Purkinje cell (primary cell): ENCODE measurements at places on chromosomes 5 and 9. TPM values are rescaled to one million over a fixed set of nuclear protein-coding genes. Genes with fewer than 3 reads are reported as not detected.

The HMCN2 gene
- not detected in 2 replicates for polyA plus RNA-seq

The IL17B gene
- polyA plus RNA-seq = not detected in 2 replicates

The SLC34A1 gene
- polyA plus RNA-seq = not detected in 2 replicates

The GRAMD2B gene
- 1.8 and 7.2 TPM in 2 replicates for polyA plus RNA-seq

The RGS14 gene
- 0.63 and 2.1 TPM in 2 replicates for polyA plus RNA-seq

The OR1L1 gene
- polyA plus RNA-seq = not detected in 2 replicates

The MAMDC2 gene
- polyA plus RNA-seq = 1.6 and 3.9 TPM in 2 replicates

The F2RL1 gene
- not detected in 2 replicates for polyA plus RNA-seq

The VCAN gene
- 16.2 and 21.5 TPM in 2 replicates for polyA plus RNA-seq

The PCDHGA2 gene
- 1.9 TPM in 1 of 2 replicates, not detected in the other for polyA plus RNA-seq

The GPR151 gene
- polyA plus RNA-seq = not detected in 2 replicates

The ANAPC2 gene
- 0.71 TPM in 1 of 2 replicates, not detected in the other for polyA plus RNA-seq
